ENCODE measurements at places on chromosomes 6 and 20. TPM values are rescaled to one million over a fixed set of nuclear protein-coding genes. Genes with fewer than 3 reads are reported as not detected.

Gene TTK
- 1.6 TPM for polyA plus RNA-seq

Gene FAXC
- polyA plus RNA-seq, result 2.0 TPM

GRCh38 chr6:3561725-3562124 is 104.9 kb upstream of the SLC22A23 start:
- H3K4me3 ChIP-seq, result no peak overlapping the region
- H3K27ac ChIP-seq, result no peak overlapping the region
- H3K27me3 ChIP-seq, result no peaks in the 10 kb centered on the region
- no peaks in the 10 kb centered on the region for H3K36me3 ChIP-seq

GRCh38 chr20:45905505-45906079 is 6.4 kb downstream of the PLTP start:
- no peaks in the 10 kb centered on the region for H3K27me3 ChIP-seq
- peaks cover 22% of the 10 kb centered on the region for H3K4me1 ChIP-seq
- H3K36me3 ChIP-seq, result peaks cover 74% of the 10 kb centered on the region
- peak; percentile 81 for DNase-seq

DNA sequence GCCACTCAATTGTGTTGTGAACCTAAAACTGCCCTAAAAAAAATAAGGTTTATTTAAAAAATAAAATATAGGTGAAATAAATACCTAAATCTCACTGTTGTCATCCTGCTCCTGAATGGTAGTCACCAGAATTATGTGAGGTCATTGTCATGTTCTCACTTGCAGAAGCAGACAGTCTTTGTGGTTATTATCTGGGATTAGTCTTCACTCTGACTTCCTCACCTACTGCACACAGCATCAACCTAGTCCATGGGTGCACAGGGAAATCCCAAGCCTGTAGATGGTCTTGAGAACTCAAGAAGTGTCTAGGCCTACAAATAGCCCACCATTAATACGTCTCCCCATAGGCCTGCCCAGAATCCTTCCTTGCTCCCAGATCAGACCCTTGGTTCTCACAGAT is 97.0 kb downstream of the FOXF2 start:
- no peaks in the 10 kb centered on the region for H3K4me1 ChIP-seq
- H3K27ac ChIP-seq, result no peak overlapping the region
- H3K27me3 ChIP-seq, result no peaks in the 10 kb centered on the region
- no peak for DNase-seq
- H3K4me3 ChIP-seq, result no peak overlapping the region
